CD4-positive, alpha-beta memory T cell (primary cell): ENCODE measurements at places on chromosomes 12 and 14.
A peak's percentile ranks its signal among the peaks of the same experiment; 100 is the strongest.

DNA sequence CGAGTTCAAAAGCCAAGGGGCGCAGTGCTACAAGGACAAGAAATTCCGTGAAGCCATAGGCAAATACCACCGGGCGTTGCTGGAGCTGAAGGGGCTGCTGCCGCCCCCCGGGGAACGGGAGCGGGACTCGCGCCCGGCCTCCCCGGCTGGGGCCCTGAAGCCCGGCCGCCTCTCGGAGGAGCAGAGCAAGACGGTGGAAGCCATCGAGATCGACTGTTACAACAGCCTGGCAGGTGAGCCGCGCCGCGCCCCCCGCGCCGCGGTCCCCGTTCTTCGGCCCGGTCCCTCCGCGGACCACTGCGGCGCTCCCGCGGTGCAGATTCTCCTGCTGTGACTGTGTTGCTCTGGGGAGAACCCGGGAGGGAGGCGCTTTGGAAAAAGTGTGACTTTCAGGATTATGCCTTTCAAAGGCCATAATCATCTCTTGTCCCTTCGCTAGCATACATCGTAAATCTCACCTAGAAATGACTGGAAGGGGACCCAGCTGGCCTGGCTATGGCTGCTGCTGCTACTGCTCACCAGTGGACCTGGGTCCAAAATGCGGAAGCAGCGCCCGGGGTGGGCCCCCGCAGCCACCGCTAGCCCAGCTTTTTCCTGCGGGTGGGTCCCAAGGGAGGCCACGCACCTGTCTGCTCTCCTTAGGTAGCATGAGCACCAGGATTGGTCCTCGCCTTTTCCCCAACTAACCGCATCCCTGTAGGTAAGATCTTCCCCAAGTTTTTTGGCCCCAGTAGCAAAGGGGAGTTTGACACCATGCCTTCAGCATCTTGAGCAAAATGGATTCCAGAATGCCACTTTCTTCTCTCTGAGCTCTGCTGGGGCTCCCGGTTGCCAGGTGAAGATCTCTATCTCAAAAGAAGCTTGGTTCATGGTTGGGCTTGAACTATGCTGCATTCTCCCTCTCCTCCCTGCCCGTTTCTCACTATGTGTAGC is 853 bp downstream of the TTC9 start:
- peak; percentile 40 for DNase-seq
- H3K27ac ChIP-seq: peak overlapping the region; percentile 81

- no peak for DNase-seq
- no peaks in the 10 kb centered on the region for H3K36me3 ChIP-seq
- peaks cover 33% of the 10 kb centered on the region for H3K4me1 ChIP-seq
- H3K27me3 ChIP-seq: no peaks in the 10 kb centered on the region
- H3K4me3 ChIP-seq: no peak overlapping the region
These were observed 21.2 kb upstream of the NINJ2 start for GRCh38 chr12:684416-684815.

- DNase-seq: no peak
- H3K36me3 ChIP-seq: peaks cover 12% of the 10 kb centered on the region
- no peak overlapping the region for H3K27ac ChIP-seq
- no peaks in the 10 kb centered on the region for H3K27me3 ChIP-seq
- H3K4me1 ChIP-seq: no peaks in the 10 kb centered on the region
These were observed 71.6 kb downstream of the SCAF11 start for GRCh38 chr12:45918818-45919217.

DNA sequence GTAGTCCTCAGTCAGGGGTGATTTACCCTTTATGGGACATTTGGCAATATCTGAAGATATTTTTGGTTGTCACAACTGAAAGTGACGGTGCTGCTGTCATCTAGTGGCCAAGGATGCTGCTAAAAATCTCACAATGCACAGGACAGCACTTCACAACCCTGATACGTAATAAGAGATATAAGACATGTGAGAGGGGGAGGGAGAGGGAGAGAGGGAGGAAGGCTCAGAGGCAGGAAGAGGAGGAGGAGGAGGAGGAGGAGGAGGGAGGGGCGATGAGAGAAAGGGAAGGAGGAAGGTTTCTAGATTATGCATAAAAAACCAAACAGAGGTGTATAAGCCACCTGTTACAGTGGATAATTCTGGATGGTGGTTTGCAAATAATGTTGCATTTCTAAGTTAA is 14.3 kb downstream of the MYL2 start:
- no peaks in the 10 kb centered on the region for H3K27me3 ChIP-seq
- DNase-seq: no peak
- no peaks in the 10 kb centered on the region for H3K36me3 ChIP-seq
- H3K4me1 ChIP-seq: peaks cover 4% of the 10 kb centered on the region
- no peak overlapping the region for H3K4me3 ChIP-seq

DNA sequence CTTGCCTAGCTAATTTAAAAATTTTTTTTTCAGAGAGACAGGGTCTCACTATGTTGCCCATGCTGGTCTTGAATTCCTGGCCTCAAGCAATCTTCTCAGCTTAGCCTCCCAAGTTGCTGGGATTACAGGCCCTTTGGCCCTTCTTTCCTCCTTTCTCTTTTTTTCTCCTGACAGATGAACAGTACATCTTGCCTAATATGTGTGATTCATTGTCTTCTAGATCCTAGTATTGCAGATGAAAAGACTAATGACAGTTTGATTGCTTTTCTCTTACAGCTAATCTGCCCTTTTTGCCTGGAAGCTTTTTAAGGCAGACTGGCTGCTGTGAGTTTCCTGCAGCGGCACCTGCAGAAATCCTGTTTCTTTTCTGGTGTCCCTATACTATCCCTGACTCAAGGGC is 12.0 kb downstream of the DEPDC4 start:
- H3K36me3 ChIP-seq: no peaks in the 10 kb centered on the region
- H3K27me3 ChIP-seq: no peaks in the 10 kb centered on the region
- DNase-seq: no peak
- H3K27ac ChIP-seq: no peak overlapping the region

GRCh38 chr12:103573185-103573584 is 13.9 kb upstream of the STAB2 start:
- no peak overlapping the region for H3K27ac ChIP-seq
- no peaks in the 10 kb centered on the region for H3K27me3 ChIP-seq
- H3K36me3 ChIP-seq: no peaks in the 10 kb centered on the region
- DNase-seq: no peak

DNA sequence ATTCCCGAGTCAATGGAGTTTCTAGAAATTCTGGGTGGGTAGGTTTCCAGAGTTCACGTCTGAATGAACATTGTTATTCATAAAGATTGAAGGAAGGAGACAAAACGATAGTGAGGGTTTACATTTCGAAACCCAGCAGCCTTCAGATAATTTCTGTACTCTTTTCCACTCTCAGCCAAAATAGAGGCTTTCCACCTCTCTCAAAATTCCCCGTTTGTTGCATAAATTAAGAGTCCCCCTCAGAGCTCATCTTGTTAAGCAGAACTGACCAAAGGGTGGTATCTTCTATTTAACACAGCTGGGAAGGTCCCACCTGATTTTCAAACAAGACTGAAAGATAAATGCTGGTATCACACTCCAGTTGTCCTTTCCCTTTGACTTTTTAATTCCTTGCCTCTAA is 21.5 kb upstream of the YARS2 start:
- no peak for DNase-seq
- H3K27ac ChIP-seq: no peak overlapping the region
- no peaks in the 10 kb centered on the region for H3K4me1 ChIP-seq
- no peak overlapping the region for H3K4me3 ChIP-seq

DNA sequence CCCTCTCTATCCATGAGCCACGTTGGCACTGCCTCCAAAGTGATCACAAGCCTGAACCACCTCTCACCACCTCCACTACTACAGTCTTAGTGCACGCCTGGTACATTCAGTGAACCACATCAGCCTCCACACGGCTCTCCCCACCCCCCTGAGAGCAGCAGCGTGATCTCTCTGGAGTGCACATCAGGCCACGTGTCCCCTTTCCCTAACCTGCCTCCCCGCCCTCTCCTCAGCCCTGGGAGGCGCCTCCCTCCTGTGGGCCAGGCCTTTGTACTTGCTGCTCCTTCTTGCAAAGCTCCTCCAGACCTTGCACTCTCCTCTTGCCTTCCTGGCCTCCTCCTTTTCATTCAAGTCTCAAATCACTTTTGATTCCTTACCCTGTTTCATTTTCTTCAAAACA is 49.8 kb downstream of the SLC6A12 start:
- no peak overlapping the region for H3K27ac ChIP-seq
- no peak for DNase-seq
- H3K36me3 ChIP-seq: no peaks in the 10 kb centered on the region
- no peaks in the 10 kb centered on the region for H3K4me1 ChIP-seq

- H3K27me3 ChIP-seq: no peaks in the 10 kb centered on the region
- H3K27ac ChIP-seq: peak overlapping the region; percentile 84
- H3K4me3 ChIP-seq: peak overlapping the region; percentile 78
These were observed 484 bp downstream of the RIC8B start for GRCh38 chr12:106774808-106775524.

DNA sequence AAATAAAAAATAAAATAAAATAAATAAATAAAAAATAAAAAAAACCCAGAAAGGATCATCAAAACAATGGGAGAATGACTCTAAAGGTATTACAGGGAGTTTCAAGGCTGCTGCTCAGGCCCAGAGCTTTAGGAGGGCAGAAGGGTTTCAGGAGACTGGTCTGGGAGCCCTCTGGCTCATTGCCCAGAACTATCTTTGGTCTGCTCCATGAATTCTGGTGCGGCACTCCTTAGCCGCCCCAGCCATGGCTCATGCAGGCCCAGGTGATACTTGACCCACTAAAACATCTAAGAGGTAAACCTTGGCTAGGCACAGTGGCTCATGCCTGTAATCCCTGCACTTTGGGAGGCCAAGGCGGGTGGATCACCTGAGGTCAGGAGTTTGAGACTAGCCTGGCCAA is 14.7 kb upstream of the TMED10 start:
- no peak overlapping the region for H3K4me3 ChIP-seq
- no peak overlapping the region for H3K27ac ChIP-seq
- H3K36me3 ChIP-seq: no peaks in the 10 kb centered on the region
- H3K27me3 ChIP-seq: no peaks in the 10 kb centered on the region
- H3K4me1 ChIP-seq: no peaks in the 10 kb centered on the region
- no peak for DNase-seq

DNA sequence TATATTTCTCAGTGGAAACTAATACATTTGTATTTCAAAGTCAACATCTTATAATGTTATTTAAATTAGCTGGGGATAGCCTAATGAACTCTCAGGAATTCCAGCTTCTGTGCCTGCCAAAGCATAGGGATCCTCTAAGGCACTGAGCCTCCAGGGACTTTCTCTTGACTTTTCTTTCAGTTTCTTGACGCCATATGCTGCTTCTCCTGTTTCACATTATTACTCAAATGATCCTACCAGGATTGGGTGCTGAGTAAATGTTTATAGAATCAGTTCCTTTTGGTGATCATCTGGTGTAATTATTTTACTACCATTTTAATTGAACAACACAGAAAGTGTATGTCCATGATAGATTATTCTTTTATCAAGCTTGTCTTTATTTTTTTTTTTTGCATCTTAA is 7.9 kb downstream of the METTL25 start:
- H3K27ac ChIP-seq: no peak overlapping the region
- H3K4me1 ChIP-seq: no peaks in the 10 kb centered on the region
- H3K4me3 ChIP-seq: no peak overlapping the region
- DNase-seq: no peak
- H3K27me3 ChIP-seq: no peaks in the 10 kb centered on the region

DNA sequence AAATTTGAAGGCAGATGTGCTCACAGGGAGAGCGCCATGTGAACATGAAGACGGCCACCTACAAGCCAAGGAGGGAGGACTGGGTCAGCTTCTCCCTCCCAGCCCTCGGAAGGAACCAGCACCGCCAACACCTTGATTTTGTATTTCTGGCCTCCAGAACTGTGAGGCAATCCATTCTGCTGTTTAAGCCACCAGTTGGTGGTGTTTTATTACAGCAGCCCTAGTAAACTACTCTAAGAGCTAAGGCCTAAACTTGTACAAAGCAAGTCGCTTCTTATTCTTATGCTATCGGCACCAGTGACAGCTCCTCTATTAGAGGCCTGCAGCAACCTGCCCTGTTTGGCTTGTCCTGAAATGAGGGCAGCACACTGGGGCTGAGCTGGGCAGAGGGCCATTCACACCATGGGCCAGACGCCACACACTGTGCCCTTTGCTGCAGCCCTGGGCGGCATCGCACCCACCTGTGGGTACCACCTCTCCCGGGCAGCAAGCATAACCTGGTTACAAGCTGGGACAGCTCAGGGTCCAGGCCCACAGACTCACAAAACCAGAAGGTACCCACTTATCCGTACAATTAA is 62.7 kb downstream of the NOS1 start:
- H3K4me3 ChIP-seq: no peak overlapping the region
- DNase-seq: no peak
- H3K27ac ChIP-seq: no peak overlapping the region
- H3K27me3 ChIP-seq: no peaks in the 10 kb centered on the region
- no peaks in the 10 kb centered on the region for H3K4me1 ChIP-seq
- H3K36me3 ChIP-seq: no peaks in the 10 kb centered on the region
